AG04450 (cell line): ENCODE measurements at places on chromosomes 12 and 14.

GRCh38 chr14:64741200-64741599 is 37.0 kb downstream of the PLEKHG3 start:
- DNase-seq, result no peak

- no peak for DNase-seq
Observed at GRCh38 chr14:30162066-30162465, 234.4 kb upstream of the PRKD1 start.

DNA sequence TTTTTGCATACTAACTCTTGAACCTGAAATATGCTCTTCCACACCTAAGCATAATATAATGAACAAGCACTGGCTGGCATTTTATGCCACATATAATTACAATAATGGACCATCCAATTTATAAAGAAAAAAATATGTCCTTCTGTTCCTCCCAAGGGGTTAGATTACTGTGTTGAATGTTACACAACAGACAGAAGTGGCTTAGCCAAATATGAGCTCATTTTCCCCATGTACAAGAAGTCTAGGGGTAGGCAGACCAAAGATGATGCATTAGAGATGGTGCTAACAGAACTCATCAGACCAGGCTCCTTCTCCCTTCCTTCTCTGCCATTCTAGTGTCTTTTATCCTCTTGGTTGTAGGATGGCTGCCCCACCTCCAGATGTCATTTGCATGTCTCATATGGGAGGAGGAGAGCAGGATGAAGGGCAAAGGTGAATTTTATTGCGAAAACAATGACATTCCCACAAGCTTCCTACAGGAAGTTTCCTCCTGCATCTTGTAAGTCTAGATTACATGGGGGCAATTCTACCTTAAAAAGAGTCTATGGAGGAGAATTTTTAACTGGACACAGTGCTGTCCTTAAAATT is 43.9 kb upstream of the SLC2A13 start:
- no peak for DNase-seq

DNA sequence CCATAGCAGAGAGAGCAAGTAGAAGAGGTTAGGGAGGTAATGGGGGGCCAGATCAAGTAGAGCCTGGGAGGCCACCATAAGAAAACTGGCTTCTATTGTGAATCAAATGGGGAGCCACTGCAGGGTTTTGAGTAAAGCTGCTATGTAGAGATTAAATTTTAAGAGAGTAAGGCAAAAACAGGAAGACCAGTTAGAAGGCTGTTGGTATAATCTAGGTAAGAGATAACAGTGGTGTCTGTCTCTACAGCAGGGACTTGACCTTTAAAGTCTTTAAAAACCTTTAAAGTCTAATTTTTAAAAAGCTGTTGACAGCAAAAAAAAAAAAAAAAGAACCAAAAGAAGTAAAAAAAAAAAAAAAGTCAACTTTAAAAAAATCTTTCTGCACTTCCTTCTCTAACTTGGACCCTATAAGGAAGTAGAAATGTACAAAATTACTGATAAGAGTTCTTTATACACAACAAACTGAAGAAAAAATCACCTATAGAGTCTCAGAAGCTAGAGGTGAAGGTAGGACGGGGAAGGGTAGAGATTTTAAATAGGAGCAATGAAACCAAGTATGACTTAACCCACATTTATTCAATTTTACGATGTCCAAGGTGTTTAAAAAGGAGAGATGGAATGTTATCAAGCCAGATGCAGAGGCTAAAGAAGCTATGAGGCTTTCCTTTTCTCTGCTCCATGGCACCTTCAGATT is 26.1 kb downstream of the SGPP1 start:
- no peak for DNase-seq

GRCh38 chr12:92552412-92553108 is 150.2 kb upstream of the PLEKHG7 start:
- no peak for DNase-seq

GRCh38 chr14:64865109-64865508 is 14.6 kb downstream of the SPTB start:
- no peak for DNase-seq

GRCh38 chr12:118059341-118060191 is 1.4 kb downstream of the WSB2 start:
- no peak for DNase-seq

DNA sequence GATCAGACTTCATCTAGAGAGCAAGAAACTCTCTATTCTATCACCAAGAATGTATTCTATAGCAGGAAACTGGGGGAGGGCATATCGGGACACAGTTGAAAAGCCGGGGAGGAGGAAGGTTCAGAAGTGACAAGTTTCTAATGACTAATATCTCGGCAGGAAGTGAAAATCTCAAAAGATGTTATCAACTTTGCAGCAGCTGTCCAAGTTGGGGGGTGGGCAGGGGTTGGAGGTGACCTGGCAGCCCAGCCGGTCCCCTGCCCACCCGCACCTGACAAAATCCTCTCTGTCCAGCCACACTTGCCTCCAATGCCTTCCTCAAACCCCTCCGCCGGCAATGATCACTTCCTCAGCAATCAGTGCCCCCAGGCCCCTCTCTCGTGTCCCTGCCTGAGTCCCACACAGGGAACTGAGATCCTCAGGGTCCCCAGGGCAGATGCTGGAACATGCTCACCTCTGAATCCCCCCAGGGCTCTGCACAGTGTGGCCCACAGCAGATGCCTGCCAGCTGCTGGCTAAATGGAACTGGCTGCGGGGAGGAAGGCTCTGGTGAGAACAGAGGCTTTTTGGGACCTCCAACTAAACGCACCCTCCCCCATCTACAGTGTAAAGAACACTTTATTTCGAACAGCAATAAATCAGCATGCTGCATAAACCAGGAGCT is 43.9 kb downstream of the CCDC88C start:
- no peak for DNase-seq

DNA sequence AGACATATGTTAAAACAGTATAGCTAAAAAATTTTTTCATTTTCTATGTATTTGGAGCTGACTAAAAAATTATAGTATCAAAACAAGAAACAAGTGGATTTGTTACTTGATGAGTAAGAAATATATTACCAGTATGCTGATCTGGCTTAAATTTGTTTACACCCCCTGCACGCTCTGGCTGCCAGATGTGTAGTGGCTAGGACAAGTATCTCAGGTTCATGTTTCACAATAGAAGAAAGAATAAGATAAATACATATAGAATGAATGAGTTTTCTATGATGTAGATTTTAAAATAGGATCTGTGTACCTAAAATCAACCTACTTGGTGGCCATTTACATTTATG is 13.1 kb downstream of the NAA30 start:
- DNase-seq, result no peak

GRCh38 chr12:98513379-98514322 is 1.7 kb upstream of the TMPO start:
- no peak for DNase-seq

- no peak for DNase-seq
Observed at GRCh38 chr14:52883658-52884057, 67.2 kb downstream of the FERMT2 start.

DNA sequence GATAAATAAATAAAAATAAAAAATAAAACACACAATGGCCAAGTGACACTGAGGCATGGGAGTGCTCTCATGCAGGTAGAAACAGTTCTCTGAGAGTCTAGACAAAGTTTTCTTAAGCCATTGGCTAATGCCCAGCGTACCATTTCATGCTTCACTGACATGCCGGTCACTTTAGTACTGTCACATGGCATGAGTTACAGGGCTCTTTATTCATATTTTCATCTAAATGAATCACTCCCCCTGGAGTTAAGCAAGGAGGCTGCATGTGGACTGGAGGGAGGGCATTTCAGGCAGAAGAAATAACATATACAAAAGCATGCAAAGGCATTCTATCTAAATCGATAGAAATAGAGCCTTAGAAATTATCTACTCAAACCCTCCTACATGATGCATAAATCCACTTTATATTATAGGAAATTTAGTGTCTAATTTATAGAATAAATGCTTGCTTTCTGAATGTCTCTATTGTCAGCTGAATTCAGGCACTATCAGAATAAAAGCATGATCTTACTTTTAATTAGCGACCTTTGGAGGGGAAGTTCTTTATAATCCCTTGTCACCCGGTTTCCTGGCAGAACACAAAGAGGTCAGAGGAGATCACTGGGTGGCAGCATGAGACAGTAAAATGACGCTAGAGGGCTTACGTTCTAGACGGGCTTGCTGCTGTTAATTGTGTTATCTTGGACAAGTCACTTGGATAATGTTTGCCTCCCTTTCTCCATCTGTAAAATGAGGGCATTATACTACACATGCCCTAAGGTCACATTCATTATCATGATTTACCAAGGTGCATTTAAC is 17.5 kb downstream of the DYRK4 start:
- DNase-seq, result no peak

DNA sequence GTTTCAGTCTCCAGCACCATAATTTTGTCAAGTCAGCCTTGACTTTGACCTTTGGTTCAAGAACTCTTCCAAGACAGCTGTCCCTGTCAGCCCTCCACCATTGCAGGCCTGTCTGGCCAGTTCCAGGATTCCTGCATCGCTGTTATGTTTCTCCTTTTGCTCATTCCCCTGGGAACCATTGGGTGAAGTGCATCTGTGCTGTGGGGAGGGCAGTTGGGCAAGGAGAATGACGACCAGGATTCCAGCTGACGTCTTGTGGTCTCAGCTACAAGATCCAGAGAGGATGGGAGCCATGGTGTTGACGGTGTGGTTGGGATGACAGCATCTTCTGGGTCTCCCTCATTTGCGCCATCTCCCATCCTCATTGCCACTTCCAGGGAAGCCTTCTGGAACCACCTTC is 45.9 kb upstream of the SLC24A4 start:
- no peak for DNase-seq

- no peak for DNase-seq
Observed at GRCh38 chr14:63290741-63291430, 27.8 kb downstream of the GPHB5 start.

- no peak for DNase-seq
Observed at GRCh38 chr14:103716091-103716801, 636 bp downstream of the ZFYVE21 start.

DNA sequence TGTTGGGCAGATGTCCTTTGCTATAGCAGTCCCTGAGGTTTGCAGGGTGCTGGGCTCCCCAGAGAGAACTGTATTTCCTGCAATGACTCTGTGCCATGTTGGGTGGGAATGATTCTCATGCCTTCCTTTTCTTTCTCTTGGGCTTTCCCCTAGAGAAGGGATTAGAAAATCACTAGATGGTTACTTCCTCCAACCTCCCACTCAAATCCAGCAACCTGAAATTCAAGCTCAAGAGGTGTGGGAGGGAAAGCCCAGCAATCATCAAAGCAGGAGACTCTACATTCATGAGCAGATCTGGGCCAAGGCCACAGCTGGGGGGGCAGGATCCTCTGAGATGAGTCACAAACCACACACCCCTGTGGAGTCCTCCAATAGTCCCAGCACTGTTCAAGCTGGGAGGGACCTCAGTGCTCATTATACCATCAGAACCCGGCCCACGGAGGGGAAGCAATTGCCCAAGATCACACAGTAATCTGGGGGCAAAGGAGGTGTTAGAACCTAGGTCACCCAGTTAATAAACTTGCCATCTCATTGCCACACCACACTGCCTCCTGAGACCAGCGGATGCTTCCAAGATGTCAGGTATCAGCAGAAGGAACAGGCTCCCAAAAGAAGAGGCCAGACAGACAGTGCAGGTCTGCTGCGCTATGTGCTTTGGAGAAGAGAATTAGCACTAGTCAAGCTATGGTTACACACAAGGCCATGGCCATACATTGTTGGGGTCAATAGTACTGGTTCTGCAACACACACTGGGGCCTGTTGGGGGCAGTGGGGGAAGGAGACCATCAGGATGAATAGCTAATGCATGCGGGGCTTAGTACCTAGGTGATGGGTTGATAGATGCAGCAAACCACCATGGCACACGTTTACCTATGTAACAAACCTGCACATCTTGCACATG is 65.7 kb downstream of the TTC9 start:
- no peak for DNase-seq

- no peak for DNase-seq
Observed at GRCh38 chr12:28620281-28620680, 430.0 kb downstream of the CCDC91 start.

DNA sequence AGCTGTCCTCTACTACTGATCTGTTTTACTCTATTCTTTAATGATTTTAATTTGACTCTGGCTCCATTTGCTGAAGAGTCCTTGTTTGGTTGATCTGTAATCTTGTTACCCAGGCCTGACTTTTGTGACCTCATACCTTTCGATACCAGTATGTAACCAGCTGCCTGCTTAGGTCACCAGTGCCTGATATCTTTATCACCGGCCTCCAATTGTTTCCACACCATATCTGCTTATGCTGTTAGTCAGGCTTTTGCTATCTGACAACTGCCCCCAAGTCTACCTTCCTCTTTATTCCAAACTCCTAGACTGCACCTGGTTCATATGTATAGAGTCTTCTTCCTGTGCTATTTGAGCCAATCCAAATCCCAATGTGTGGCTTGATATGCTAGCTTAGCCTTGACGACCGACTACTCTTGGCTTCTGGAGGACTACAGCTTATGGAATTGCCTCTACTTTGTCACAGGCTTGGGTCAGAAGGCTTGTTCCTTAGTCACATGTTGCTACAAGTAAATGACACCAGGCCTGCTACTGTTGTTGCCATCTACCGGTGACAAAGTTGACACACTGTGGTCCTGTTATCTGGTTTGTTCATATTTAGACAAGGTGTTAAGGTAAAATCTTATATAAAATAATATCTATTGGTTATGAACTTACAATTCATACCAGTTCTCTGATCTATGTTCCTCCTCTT is 193.9 kb downstream of the TRHDE start:
- DNase-seq, result no peak

GRCh38 chr12:65168681-65169319 is 583 bp upstream of the LEMD3 start:
- no peak for DNase-seq

DNA sequence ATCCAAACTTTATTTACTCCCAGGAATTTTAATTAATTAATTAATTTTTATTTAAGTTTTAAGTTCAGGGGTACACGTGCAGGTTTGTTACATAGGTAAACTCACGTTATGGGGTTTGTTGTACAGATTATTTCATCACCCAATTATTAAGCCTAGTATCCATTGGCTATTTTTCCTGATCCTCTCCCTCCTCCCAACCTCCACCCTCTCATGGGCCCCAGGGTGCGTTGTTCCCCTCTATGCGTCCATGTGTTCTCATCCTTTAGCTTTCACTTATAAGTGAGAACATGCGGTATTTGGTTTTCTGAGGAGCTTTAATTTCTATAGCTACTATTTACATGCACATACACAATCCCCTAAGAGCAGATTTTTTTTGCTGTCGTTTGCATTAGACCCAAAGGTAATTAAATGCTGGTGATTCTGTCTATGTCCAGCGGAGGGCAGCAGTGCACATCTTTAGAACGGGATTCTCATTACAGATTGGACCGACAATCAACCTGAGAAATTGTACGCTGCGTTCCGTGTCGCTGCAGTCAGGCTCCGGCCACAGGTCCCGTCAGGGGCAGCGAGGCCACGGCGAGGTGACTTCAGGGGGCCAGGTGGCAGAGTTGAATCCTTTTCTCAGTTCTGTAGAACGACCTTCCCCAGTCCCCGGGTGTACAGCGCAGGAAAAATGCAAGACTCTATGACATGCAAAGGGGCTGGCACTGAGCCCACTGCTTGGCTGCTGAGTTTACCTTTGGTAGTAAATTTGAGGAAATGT is 11.6 kb downstream of the TMEM30B start:
- no peak for DNase-seq

GRCh38 chr14:90660865-90661570 is 155.2 kb downstream of the TTC7B start:
- DNase-seq, result no peak

GRCh38 chr14:103519043-103519836 is 3.4 kb downstream of the CKB start:
- DNase-seq, result no peak

- DNase-seq, result no peak
Observed at GRCh38 chr12:63874897-63875480, 30.5 kb downstream of the SRGAP1 start.
